ENCODE measurements at places on chromosomes 1 and 21. TPM values are rescaled to one million over a fixed set of nuclear protein-coding genes. Genes with fewer than 3 reads are reported as not detected.

GRCh38 chr1:229554886-229555621 is 3.5 kb downstream of the ABCB10 start:
- no peak for DNase-seq

DNA sequence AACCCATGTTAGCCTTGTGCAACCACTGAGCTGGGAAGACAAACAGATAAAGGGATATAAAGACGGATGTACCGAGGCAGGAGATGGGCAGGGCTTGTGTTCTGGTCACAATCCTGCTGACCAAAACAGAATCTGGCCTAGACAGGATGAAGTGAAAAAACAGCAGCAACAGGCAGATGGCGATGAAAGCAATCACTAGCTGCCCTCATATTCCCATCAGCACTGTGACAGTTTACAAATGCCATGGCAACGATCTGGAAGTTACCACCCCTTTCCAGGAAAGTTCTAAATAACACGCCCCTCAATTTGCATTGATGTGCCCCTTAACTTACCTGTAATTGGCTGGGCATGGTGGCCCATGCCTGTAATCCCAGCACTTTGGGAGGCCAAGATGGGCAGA is 40.6 kb upstream of the CD46 start:
- DNase-seq, result peak; percentile 42

- no peak for DNase-seq
These were observed 1.4 kb downstream of the DAB1 start for GRCh38 chr1:57422271-57423134.

DNA sequence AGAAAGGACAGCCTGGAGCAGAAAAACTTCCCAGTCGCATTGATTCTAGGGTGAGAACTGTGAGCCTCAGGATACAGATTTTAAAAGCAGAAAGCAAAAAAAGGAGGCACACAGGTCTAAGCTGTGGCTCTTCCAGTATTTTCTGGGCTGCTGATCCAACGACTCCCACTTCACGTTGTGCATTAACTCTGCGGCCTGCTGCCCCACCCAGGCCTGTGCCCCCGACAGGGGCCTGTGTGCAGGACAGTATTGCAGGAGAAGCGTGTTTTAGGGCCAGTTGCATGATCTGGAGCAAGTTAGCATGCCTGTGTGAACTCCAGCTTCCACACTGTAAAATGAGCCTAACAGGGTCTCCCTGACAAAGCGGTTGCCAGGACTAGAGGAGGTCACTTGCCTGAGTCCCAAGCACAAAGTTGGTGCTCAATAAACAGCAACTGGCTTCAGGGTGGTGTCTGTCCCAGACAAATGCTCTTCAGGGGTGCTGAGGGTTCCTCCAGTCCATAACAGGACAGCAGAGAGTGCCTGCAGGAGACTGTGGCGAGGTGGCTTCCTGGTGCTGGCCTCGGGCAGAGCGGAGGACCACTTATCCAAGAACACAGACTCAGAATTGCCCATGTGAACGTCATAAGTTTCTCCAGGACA is 66.8 kb upstream of the RAB4A start:
- DNase-seq, result no peak

Gene RNU1-2
- polyA plus RNA-seq, result 3.2 TPM

GRCh38 chr1:206982216-206982615 is 12.0 kb upstream of the FCAMR start:
- DNase-seq, result peak; percentile 26

DNA sequence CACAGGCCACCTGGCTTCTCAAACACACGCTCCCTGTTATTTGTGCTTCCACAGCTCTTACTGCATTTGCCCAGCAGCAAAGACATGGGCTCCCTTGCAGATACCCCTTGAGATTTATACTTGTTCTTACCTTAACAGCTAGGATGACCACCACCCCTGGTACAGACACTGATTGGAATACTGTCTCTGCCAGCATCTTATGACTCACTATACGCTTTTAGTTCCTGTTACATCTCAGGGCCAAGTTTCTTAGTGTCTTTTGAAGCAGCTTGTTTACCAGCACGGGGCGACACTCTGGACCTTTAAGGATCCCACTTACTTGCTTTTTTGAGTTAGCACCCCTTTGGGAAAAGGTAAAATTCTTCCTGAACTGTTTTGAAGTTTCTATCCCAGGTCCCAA is 874.8 kb downstream of the KCNT2 start:
- DNase-seq, result no peak

DNA sequence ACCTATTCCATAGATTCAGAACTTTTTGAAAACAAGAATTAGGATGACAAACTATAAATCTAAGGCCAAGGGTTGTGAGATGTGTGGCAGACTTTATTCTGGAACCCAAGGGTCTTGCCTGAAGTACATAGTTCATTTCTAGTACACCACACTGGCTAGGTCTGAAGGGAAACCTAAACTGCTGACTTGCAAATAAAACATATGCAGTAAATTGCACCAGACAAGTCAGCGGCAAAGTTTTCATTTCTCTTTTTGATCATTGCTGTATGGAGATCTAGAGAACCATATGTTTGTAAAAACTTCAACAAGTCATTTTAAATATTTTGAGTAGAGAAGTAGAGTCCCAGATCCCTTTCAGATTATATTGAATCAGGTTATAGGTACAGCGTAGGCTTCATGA is 43.9 kb downstream of the TNFSF4 start:
- DNase-seq, result no peak

- no peak for DNase-seq
These were observed 48.3 kb upstream of the CAPZB start for GRCh38 chr1:19533626-19534025.

DNA sequence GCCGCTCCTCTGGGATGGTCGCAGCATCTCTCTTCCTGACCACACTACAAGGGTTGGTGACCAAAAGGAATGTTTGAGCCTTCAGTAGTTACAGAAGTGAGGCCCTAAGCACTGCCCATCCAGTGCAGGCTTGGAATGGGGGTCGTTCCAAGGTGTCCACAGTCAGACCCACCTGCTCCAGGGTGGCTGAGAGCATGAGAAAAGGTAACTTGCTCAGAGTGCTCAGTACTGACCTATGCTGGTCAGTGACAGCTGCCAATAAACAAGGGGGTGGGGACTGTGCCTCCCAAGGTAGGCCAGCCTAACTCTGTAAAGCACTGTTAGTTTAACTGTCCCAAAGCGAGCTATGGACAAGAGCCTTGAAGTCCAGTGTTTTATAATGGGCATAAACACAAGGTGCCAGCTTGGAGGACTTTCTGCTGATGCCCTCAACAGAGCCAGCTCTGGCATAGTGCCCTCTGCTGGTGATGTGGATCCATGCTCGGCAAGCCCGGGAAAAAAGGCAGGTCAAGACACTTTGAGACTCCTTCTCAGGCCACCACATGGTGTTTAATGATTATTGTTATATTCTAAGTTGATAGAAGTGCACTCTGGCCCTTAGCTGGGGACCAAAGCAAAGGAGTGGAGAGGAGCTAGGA is 78.1 kb upstream of the DNAH14 start:
- peak; percentile 24 for DNase-seq

DNA sequence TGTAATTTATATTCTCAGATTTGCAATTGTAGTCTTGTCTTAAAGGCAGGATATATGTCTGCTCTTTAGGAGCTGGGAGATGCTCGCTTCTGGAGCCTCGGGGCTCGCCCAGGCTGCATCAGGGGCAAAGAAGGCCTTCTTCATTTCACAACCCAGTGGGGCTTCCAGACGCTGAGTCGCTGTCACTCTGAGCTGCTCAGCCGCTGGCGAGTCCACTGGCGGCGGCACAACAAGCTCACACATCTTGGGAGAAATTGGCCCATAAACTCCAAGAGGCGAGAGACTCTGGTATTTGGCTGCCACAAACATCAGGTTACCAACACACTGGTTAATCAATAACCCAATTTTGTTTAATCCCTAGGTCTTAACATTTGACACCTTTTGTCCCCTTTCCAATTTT is 216.6 kb downstream of the ATG4C start:
- no peak for DNase-seq

Gene CAMSAP2
- 17.9 TPM for polyA plus RNA-seq

DNA sequence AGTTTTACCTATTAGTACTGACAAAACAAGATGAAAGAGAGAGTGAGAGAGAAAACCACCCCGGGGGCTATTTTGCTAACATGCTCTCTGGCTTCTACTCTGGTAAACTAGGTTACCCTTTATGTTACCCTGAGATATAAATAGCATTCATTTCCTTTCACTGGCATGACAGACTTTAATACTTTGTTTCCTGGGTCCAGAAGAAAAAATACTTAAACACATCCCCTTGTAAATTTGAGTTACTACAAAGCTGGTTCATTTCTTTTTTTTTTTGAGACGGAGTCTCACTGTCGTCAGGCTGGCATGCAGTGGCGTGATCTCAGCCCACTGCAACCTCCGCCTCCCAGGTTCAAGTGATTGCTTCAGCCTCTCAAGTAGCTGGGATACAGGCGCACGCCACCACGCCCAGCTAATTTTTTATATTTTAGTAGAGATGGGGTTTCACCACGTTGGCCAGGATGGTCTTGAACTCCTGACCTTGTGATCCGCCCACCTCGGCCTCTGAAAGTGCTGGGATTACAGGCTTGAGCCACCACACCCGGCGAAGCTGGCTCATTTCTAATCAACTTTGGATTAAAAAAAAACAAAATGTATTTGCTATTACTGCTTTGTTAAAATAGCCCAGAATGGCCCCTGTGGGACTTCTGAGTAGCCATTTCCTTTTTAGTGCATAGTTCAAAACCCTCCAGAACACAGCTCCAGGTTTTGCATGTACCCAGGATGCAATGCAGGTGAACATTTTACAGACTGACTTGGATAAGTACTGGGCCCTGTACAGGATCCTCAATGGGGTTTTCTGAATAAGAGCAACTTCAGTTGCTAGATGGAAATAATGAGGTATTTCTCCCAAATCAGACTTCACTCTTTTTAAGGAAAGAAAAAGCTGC is 20.6 kb downstream of the INPP5B start:
- DNase-seq, result no peak

DNA sequence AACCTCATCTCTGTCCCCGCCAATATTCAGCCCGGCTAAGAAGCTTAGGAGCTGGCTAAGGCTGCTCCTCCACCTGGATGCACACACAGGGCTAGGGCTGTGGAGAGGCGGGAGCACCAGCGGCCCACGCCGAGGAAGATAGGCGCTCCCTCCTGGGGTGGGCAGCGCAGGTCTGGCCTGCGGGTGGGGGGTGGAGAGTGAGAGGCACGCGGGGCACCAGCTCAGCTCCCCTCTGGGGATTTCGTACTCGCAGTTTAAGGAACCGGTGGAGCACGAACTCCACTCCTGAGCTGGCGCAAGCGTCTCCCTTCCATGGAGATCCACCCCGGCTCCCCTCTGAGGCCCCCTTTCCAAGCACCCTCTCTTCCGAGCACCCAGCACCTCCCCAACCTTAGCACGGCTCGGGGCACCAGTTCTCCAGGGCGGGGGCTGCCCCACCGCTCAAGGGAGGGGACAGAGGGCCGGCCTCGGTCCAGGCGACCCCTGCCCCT is 433 bp upstream of the KAZN start:
- DNase-seq, result peak; percentile 20

Gene SLC44A5
- polyA plus RNA-seq, result 3.7 TPM

DNA sequence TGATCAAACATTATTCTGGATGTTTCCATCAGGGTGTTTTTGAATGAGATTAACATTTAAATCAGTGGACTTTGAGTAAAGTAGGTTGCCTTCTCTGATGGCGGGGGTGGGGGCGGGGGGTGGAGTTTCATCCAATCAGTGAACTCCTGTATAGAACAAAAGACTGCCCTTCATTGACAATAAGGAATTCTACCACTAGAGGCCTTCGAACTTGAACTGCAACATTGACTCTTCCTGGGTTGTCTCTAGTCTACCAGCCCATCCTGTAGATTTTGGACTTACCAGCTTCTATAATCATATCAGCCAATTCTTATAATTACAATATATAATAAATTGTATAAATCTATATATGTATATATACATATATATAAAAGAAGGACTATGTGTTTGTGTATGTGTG is 520.4 kb upstream of the CXADR start:
- no peak for DNase-seq

- DNase-seq, result no peak
These were observed 704 bp upstream of the TOMM40L start for GRCh38 chr1:161225178-161225533.

- no peak for DNase-seq
These were observed 743.1 kb upstream of the ADGRL4 start for GRCh38 chr1:79749607-79750006.

- DNase-seq, result peak; percentile 93
These were observed 36.6 kb upstream of the OPRD1 start for GRCh38 chr1:28775121-28775942.

DNA sequence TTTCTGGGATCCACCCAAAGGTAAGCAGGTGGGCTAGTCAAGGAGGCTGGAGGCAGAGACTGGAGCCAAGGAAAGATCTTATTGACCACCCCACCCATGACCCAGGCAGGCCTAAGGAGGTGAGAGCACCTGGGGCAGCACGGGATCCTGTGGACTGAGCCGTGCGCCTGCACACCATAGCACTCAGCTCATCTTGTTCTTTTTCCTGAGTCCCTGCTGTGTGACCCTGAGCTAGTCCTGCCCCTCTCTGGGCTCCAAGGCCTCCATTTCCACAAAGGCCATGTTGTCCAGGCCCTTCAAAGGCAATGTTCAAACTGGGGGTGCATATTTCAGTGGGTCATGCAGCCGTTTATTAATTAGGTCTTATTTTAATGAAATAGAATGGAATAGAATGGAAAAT is 7.2 kb downstream of the FAM131C start:
- no peak for DNase-seq

GRCh38 chr1:212291505-212292134 is 6.4 kb downstream of the PPP2R5A start:
- DNase-seq, result peak; percentile 40

GRCh38 chr1:7942214-7942921 is 1.7 kb upstream of the TNFRSF9 start:
- DNase-seq, result peak; percentile 19

Gene TAS1R3
- polyA plus RNA-seq, result 0.69 TPM

DNA sequence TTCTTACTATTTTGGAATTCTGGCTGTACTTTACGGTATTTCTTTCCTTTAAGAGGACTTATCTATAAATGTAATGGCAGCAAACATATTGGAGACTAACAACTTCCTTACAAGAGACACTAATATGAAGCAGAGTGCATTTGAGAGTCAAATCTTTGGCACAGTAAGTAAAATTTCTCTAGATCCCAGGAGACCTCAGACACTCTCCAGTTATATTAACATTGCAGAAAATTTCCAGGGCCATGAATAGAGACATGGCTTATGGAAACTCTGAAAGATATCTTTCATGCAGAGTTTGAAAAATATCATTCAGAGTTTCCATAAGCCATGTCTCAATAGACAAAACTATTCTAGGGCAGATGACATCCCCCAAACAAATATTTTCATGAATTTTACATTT is 51.2 kb downstream of the IL23R start:
- DNase-seq, result no peak

DNA sequence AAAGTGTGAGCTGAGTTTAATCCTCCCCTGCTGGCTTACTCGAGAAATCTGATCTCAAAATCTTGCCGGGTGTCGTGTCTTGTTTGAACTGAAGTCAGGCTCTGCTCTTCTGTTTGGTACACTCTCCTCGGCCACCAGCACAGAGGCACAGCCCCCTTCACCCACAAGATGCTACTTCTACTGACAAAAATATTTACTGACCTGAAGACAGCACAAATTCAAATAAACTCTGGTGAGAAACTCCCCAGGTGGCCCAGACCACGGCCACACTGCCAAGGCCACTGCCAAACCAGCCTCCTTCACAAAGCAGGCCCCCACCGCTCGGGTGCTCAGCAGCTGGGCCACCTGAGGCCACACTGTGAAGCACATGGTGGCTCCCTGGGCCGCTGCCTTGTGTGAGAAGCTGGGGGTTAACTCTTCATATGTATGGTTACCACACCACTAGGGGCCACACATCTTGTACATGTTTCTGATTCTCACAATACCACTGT is 80.6 kb downstream of the TGFBR3 start:
- no peak for DNase-seq
